ENCODE measurements at places on chromosomes 4 and X.

DNA sequence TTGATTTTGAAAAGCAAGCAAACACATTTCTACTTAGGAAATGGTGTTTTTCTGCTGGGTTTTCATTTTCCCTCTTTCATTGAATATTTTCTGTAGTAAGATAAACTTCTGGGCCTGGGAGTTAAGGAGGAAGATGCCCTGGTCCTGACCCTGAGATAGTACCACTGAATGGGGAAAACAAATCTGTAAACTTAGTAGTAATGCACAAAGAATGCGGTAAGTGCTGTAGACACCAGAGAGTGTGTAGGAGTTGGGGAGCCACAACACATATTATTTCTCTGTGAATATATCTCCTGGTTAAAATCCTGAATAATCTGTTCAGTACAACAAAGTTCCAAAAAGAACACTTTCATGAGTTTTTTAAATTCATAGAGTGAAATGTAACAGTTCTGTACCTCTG lies 178.3 kb downstream of the MAPK10 start:
- DNase-seq, result no peak

- DNase-seq, result no peak
These were observed 3.6 kb upstream of the GPR173 start for GRCh38 chrX:53044995-53045394.

DNA sequence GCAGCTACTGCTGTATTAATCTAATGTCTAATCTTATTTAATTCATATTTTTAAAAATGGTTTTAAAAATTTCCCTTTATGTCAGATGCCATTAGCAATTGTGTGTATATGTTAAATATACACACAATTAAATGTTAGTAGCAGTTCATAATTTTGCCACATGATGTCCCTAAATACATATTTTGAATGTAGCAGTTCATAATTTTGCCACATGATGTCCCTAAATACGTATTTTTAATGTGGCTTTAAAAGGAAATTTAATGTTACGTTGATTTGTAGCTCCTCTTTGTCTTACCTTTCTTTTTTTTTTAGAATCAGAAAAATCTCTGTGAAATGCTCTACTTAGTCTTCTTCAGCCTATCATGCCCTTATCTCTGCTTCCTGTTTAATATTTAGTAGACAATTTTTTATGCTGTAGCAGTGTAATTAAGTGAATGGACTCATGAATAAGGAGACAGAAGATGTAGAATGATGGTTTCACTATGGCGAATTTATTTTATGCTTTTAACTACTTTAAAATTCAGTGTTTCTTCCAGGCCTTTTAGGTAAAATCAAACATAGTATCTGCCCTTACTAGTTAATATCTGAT lies 26.1 kb downstream of the RBM46 start:
- no peak for DNase-seq

- DNase-seq, result no peak
These were observed 421.3 kb downstream of the FAT4 start for GRCh38 chr4:125736057-125736456.

DNA sequence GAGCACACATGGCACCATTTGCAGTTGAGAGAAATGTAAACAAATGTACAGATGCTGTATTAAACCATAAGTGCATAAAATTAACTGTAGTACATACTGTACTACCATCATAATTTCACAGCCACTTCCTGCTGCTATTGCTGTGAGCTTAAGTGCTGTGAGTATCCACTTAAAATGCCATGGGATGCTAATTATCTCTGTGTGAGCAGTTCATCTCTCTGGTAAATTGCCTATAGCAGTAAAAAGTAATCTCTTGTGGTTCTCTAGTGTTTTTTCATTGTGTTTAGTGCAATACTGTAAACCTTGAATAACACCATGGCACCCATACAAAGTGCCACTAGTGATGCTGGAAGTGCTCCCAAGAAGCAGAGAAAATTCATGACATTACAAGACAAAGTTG lies 9.9 kb upstream of the SCOC start:
- DNase-seq, result no peak

Data from activated CD4-positive, CD25-positive, alpha-beta regulatory T cell (primary cell).